ENCODE measurements at places on chromosomes 6 and 20.

DNA sequence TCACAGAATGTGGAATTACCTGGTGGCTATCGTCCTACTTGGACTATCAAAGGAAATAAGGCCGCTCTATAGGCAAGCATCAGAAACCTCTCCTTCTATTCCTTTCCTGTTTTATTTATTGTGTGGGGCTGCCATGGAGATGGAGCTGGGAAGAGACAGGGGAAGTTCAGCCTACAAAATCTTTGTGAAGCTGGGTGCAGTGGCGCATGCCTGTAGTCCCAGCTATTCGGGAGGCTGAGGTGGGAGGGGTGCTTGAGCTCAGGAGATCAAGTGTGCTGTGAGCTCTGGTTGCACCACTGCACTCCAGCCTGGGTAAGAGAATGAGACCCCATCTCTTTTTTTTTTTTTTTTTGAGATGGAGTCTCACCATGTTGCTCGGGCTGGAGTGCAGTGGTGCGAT is 60.3 kb downstream of the KCNB1 start:
- DNase-seq: no peak

DNA sequence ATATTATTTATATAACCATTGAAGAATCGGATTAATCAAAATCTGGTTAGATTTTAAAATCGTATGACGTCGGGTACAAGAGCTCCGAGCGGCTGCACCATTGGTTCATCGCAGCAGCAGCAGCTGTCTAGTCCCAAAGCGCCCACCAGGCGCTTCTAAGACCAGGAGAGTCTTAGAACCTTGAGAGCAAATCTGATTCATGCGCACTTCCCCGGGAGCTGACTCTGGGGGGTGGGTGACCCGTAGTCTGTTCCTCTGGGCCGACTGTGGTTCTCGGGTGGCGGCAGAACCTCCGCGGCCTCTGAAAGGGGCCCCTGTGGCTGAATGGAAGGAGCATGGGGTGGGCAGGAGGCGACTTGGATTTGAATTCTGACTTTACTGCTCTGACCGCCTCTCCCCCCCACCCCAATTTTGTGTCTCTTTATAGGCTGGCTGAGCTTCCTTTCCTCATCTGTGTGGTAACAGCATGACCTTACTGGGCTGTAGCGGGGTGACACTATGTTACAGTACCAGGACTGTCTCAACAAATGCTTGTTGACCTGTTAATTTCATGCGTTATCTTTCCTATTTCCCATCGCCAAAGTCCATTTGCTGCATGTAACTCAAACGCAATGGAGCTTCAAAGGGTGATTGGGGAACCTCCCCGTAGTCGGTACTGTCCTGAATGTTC is 119.7 kb downstream of the RTN4IP1 start:
- peak; percentile 55 for DNase-seq

- no peak for DNase-seq
Observed at GRCh38 chr6:33166811-33167210, 25.5 kb downstream of the COL11A2 start.

GRCh38 chr6:24768361-24768760 is 6.4 kb upstream of the GMNN start:
- peak; percentile 16 for DNase-seq

- peak; percentile 96 for DNase-seq
Observed at GRCh38 chr6:105608711-105609374, 206.0 kb upstream of the PREP start.

- no peak for DNase-seq
Observed at GRCh38 chr6:53917464-53917842, 122.6 kb downstream of the LRRC1 start.

DNA sequence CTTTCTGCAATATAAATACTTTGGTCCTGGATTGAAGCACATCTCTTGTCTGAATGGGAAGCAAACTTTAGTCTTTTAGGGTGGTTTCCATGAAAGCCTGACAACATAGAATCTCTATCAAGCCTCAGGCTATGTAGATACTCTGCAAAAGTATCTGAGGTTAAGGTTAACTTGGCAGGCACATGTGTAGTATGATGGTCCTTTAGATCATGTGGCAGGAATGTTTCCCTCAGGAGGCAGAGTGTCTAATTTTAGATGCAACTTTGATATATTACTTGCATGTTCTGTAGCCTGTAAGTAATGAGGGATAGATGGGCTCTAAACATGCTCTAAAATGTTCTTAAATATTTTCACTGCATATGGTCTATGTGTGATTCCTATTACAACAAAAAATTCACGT is 8.2 kb downstream of the MYB start:
- no peak for DNase-seq

GRCh38 chr6:6560909-6561308 is 27.6 kb upstream of the LY86 start:
- no peak for DNase-seq

- no peak for DNase-seq
Observed at GRCh38 chr20:9018346-9018745, 50.5 kb upstream of the PLCB4 start.

DNA sequence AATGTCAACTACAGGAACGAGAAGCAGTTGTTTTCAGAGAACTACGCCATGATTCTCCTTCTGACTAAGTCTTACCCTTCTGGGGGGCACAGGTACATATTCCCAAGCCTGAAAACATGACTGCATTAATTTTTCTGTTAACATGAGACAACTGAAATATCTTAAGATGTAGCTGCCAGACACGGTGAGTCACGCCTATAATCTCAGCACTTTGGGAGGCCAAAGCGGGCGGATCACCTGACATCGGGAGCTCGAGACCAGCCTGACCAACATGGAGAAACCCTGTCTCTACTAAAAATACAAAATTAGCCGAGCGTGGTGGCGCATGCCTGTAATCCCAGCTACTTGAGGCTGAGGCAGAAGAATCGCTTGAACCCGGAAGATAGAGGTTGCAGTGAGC is 21.7 kb downstream of the TBC1D20 start:
- no peak for DNase-seq

GRCh38 chr20:14986656-14987055 is 649.2 kb upstream of the FLRT3 start:
- DNase-seq: no peak

GRCh38 chr6:105573138-105573537 is 170.3 kb upstream of the PREP start:
- no peak for DNase-seq

DNA sequence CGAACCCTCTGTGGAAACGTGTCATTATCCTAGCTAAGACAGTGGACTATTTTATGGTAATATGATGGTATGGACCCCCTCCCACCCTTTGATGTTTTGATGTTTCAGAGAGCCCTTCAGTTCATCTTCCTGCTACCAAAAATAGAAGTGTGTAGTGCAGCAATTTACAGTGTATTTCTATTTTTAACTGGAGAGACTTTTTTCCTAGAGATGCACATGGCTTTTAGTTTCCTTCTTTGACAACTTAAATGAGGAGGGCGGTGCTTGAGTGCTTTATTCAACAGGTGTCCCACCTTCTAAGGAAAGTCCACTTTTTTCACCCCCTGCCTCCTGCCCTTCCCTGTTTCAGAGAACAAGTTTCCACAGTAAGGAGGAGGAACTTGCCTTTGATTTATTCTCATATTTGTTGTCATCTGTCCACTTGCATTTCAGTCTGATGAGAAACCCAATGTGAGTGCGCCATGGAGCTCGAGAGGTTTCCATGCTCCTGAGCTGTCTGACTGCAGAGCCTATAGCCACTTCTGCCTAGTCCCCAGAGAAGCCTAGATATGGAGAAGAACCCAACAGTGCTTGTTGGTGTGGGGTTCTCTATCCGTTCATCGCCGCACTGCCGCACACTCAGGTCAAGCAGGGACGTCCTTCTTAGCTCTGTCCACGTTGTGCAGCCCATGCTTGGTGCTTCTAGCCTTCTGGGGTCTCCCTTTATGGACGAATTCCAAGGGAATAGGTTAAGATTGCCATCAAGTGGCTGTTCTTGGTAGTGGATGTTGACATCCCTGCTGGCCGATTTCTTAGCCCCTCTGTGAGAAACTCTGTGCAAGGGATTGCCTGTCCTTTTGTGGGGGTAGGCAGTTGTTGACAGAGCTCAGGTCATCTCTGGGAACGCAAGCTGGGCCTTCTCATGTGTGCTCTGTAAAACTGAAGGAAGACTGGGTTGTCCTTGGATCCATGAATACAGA is 144.2 kb downstream of the JARID2 start:
- peak; percentile 63 for DNase-seq

DNA sequence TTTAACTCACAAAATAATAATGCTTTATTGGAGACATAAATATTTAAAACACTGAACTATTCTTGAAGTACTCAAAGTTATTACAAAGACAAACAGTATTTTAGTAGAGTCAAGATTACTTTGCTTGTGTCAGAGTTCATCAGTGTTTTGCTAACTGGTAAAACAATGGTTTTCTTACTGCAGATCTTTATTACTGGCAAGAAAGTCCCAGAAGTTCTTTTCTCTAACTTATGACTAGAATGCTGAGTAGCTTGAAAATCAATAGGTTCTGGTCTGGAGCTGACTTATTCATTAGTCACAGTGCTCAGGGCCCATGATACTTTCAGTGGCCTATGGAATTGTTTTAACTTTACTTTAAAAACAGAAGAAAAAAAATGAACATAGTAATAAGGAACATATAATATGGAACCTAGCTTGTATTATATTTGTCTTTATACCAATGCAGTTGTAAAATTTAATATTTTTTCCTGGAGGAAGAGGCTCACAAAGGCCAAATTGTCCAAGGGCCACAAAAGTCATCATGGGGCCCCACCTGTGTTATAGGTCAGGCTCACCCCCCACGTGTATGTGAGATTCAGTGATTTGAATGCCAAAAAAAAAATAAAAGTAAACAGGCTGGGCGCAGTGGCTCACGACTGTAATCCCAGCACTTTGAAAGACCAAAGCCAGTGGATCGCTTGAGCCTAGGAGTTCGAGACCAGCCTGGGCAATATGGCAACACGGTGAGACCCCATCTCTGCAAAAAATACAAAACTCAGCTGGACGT is 53.3 kb downstream of the PLEKHG1 start:
- peak; percentile 29 for DNase-seq

DNA sequence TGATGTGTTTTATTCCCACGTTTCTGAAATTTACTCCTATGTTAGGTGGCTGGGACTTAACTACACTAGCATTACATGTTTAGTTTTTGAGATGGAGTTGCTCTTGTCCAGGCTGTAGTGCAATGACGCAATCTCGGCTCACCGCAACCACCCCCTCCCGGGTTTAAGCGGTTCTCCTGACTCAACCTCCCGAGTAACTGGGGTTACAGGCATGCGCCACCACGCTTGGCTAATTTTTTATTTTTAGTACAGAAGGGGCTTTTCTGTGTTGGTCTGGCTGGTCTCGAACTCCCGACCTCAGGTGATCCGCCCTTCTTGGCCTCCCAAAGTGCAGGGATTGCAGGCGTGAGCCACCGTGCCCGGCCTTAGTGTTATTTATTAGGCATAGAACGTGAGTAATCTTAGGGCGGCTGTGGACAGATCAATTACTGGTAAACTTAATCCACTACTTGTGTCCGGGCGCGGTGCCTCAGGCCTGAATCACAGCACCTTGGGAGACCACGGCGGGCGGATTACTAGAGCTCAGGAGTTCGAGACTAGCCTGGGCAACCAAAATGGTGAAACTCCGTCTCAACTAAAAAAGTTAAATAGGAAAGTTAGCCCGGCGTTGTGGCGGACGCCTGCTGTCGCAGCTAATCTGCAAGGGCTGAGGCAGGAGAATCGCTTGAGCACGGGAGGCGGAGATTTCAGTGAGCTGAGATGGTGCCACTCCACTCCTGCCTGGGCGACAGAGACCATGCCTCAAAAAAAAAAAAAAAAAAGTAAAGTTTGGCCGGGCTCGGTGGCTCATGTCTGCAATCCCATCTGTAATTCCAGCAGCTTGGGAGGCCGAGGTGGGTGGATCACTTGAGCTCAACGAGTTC is 123.7 kb upstream of the BTN3A2 start:
- DNase-seq: peak; percentile 84

DNA sequence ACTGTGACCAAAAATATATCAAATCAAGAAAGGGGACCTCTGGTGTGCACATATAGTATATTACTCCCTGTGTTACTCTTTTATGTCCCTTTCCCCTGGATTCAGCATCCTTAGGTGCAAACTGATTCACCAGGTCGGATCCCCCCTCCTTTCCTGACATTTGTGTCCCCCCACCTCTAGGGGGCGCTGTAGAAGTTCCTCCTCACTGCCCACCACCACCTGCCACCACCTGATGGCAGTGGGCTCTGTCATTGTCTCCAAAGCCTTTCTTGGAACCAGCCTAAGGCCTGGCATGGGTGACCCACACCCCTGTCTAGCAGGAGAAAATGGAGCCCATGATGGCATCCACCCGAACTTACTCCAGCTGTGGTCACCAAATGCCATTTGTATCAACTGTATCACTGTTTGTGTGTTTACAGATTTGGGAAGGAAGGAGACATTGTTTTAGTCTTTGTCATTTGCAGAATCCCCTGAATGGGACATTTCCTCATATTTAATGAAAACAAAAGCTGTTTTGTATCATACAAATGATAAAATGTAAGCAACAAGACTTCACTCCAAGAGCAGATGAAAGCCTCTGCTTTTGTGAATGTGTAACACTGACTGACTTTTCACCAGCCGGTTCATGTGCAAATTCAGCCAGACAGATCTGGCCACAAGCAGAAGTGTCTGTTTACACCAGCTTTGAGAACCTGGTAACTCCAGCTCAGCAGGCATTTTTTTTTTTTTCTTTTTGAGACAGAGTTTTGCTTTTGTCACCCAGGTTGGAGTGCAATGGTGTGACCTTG is 66.2 kb downstream of the ARMC2 start:
- no peak for DNase-seq

DNA sequence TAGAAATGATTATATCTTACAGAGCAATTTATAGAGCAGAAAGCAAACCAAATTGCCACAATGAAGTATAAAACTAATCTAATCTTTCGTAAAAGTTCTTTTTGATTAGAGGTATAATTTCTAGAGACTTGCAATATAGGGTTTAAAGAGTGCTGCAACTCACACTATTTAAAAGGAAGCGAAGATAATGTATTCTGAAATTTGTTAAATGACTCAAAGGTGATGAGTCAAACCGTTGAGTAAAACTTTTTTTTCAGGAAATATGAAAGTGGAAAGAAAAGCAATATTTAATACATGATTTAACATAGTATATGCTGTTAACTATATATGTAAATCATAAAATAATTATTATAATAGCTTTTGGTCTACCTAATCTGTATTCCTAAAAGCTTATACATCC is 133.6 kb downstream of the SYNE1 start:
- no peak for DNase-seq

- no peak for DNase-seq
Observed at GRCh38 chr6:87397656-87398055, 10.1 kb upstream of the CFAP206 start.

GRCh38 chr6:69866351-69866769 is at the start of gene COL19A1:
COL19A1 (plus strand) TSS chr6:69866556; CDS start chr6:69879568, 13,012 bp downstream.
- DNase-seq: no peak

DNA sequence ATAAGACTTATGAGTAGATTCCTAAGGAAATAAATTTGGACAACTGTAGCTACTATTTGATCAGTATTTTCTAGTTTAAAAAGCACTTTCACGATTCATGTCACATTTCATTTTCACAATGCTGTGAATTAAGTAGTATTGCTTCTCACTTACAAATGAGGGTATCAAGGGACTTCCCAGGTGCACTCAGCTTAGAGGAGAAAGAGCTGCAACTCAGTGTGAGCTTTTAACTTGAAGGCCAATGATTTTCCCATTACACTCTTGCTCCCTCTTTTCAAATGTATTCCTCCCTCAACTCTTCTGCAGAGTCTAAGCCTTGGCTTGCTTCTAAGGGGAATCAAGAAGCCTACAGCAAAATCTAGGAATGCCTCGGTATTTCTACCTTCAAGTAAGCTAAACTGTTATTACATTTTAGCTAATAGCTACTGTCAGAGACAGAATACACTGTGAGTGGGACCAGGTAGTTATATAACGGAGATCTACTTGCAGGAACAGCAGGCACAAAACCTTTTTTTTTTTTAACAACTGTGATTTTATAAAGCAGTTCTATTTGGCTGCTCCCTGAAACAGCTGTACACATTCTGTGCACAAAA is 339.0 kb downstream of the SYNE1 start:
- no peak for DNase-seq

All from astrocyte of the spinal cord (primary cell).